ENCODE measurements at places on chromosomes 5 and 9.

DNA sequence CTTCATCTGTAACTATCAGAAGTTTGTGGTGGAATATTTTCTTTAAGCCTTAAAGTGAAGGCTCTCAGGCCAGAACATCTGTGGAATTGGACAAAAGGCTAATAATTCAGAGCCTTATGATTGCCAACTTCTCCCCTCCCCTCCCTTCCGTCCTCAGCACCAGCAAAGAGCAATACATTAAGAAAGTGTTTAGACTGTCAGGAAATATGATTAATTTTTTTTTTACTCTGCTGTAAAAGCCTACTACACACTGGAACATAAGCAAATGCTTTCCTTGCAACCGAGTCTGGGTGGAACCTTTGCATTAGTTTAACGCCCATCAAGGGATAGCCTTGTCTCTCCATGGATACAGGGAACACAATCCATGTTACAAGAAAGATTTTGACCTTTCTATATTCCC lies 110.3 kb upstream of the TARS1 start:
- no peak for DNase-seq

DNA sequence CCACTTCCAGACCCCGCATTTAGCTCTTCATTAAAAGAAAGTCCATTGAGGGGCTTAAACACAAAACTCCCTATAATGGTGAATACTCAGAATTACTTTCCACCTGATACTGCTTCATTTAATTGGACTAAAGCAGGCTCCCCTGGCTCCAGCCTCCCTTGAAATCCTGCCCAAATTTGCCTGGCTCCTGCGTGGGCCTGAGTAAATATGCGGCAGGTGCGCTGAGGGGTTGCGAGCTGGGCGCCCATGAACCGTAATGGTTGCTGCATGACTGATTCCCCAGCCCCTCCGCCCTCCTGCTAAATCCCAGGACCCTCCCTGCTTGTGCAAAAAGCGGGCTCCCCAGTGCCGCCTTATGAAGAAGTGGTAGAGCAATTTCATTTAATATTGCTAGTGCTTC lies 639.7 kb downstream of the BNC2 start:
- no peak for DNase-seq

GRCh38 chr5:32225445-32225844 lies 51.3 kb upstream of the GOLPH3 start:
- peak; percentile 74 for DNase-seq

- DNase-seq: peak; percentile 50
Observed at GRCh38 chr9:83012922-83013838, 49.8 kb downstream of the RASEF start.

DNA sequence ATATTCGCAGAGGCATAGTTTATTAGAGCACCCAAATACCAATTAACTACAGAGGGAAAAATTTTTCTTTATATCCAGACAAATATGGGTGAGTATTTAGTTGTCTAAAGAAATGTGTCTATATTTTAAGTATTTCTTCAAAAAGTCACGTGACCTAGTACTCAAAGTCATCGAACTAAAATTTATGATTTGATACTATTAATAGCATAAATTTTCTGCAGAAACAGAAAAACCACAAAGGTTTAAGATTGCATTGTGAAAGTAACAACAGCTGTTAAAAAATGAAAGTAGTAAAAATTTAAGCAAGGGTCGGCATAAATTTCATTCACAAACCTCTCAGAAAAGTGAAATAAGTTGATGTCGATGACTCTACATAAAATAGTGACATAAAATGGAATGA lies 323.9 kb upstream of the RORB start:
- DNase-seq: no peak

DNA sequence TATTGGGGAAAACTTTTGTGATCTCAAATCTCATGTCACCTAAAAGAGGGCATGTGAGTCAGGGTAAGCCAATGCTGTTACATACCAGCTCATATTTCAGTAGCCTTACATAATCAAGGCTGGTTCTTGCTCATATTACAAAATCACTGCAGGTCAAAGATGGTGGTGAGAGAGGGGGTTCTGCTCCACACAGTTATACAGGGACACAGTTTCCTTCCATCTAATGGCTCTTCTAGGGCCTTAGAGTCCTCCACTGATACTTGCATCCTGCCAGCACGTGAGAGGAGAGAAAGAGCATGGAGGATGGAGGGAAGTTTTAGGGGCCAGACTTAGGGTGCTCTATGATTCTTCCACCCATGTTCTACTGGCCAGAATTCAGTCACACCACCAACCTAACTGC lies 130.0 kb downstream of the LIFR start:
- DNase-seq: peak; percentile 58

DNA sequence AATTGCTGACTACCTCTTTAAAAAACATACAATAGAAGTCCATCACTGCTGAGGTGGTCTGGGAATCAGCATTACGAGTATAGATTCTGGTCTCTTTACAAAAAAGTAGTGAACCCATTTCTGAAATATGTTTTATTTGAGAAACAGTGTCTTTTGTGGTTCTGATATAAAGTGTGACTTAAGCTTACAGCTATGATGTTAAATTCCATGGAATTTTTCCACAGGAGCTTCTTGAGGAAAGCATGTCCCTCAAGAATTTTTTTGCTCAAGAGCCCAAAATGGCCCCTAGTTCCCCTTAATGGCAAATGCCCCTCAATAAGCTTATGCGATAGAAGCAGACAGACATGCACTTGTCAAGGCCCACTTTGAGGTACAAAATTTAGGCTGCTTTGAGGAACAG lies 265.7 kb downstream of the FAM170A start:
- peak; percentile 9 for DNase-seq

DNA sequence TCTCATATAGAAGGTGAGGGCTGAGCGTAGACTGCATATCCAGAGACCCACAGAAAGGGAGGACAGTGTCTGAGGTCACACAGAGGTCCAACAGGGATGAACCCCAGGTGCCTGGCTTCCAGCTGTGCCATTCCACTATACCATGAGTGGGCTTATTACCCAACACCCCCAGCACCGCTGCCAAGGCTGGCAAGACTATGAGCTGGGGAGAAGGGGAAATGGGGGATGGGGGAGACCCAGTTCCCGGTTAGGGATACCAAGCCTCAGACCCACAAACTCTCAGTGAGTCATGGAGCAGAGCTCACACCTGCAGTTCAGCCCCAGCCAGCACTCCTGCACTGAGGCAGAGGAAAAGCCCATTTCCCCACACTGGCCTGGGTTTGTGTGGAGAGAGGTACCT lies 106.4 kb downstream of the PSD2 start:
- DNase-seq: no peak

DNA sequence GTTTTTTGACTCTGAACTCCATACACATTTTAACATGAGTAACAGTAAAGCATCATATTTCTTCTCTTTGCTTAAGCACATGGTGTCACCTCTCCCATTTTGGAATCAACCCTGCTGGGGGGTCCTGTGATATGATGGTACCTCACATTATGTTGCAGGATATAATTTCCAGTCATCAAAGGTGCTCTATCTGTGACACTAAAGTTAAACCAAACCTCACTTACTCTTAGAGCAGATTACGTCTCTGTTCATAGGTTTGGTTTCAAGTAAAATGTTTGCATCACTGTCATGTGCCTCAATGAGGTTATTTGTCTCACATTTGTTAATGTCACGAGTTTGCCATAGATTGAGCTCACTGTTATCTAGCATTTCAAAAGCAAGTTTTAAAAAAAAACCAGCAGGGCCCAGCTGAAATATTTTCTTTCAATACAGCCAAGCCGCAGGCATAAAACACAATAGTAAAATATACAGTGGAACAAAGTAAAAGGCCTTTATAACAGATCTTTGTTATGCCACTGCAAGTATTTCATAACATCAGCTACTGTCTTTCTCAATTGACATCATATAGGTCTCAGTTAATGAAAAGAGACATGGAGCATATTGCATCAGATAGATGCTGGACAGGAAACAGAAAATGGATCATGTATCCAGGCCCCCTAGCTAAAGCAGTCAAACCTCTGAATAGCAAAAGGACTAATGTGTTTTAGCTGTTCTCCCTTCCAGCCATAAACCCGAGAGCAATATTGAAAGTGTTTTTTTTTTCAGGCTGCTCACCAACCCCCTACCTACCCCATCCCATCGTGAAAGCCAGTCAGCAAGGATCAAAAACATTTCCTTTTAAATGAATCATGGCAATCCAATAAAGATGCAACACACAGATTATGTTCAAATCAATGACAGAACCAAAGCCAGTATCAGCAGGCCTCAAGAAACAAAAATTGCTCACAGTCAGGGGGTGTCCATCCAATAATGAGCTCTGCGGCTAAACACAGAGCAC lies 182.1 kb upstream of the ITGA1 start:
- peak; percentile 6 for DNase-seq

DNA sequence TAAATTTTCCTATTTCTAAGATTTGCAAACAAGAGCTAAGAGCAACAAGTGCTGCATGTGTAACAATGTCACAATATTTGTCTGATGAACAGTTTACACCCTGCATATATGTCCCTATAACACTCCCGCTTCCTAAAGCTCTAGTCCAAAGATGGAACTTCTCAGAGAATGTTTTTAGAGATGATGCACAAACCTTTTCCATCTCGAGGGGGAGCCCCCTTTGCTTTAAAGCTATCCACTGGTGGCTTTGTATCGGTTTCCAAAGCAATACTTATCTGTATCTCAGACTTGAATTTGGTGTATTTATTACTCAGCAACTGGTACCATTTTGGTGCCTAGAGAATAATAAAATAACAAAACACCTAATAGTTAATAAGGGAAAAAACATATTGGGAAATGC lies 11.0 kb downstream of the CEP120 start:
- DNase-seq: no peak

- DNase-seq: no peak
Observed at GRCh38 chr5:125236981-125237380, 490.5 kb upstream of the ZNF608 start.

GRCh38 chr9:126984969-126985368 lies 70.4 kb downstream of the RALGPS1 start:
- DNase-seq: no peak

GRCh38 chr5:133494923-133495246 lies 117.5 kb downstream of the FSTL4 start:
- no peak for DNase-seq

DNA sequence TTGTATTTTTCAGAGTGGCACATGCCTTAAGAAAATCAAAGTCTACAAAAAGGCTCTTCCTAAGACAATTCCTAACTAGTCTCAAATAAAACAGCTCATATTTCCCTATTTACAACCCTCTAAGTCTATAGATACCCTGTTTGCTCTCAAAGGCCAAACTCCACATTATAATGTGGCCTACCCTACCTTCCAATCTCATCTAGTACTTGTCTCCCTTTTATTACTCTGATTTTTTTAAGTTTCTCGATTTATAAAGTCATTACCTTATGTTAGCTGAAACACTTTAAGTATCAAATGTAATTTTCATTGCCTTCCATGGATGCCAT lies 19.4 kb downstream of the KIAA1191 start:
- DNase-seq: no peak

GRCh38 chr9:107336718-107337360 lies 53.8 kb downstream of the RAD23B start:
- peak; percentile 74 for DNase-seq

GRCh38 chr9:126833710-126834345 lies 26.6 kb upstream of the ZBTB34 start:
- DNase-seq: no peak

DNA sequence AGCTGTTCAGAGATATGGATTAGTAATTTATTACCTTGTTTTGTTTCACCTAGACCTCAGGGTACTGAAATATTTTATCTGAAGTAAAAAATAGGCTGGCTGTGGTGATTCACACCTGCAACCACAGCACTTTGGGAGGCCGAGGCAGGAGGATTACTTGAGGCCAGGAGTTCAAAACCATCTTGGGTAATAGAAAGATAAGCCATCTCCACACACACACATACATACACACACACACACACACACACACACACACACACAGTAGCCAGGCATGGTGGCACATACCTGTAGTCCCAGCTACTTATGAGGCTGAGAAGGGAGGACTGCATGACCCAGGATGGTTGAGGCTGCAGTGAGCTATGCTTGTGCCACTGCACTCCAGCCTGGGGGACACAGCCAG lies 3.7 kb downstream of the ANXA2R start:
- DNase-seq: no peak

DNA sequence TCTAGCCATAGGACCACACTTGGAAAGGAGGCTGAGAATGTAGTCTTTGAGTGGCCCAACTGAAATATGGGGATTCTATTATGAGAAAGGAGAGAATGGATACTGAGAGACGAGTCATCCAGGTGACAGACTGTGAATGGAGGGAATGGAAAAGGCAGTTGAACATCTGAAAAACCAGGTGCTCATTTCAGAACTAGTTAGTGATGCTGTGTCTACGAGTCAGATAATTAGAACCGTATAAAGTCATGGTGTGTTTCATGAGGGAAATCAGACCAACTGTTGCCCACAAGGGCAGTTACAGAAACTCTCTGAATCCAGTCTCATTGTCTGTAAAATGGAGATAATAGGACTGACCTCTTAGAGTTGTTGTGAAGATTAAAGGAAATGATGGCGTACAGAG lies 86.5 kb downstream of the EGFLAM start:
- no peak for DNase-seq

- no peak for DNase-seq
Observed at GRCh38 chr9:109168170-109168569, 1.1 kb upstream of the FRRS1L start.

- DNase-seq: peak; percentile 98
Observed at GRCh38 chr9:115167175-115167574, 49.2 kb upstream of the TNC start.

GRCh38 chr9:2298217-2298616 lies 283.1 kb downstream of the SMARCA2 start:
- DNase-seq: no peak

- no peak for DNase-seq
Observed at GRCh38 chr9:114069476-114070187, 8.5 kb downstream of the AMBP start.

DNA sequence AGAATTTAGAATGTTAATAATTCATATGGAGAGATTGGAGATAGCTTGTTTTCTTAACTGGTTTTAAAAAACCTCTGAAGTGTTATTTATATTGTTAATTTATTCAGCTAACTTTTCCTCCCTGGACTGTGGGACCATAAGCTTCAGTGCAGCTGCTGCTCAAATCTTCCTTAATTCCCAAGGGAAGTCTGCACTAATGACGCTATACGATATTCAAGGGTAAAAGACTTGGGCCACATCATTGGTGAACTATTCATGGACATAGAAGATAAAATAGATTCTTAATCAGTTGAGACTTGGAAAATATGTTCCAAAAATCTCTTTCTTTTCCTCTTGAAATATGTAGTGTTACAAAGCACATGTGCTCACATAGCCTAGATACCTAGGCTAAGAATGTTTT lies 31.1 kb upstream of the GAS1 start:
- DNase-seq: peak; percentile 16

- no peak for DNase-seq
Observed at GRCh38 chr9:126915846-126916543, 1.4 kb downstream of the RALGPS1 start.

- DNase-seq: no peak
Observed at GRCh38 chr5:127943061-127943371, 140.6 kb upstream of the SLC12A2 start.

DNA sequence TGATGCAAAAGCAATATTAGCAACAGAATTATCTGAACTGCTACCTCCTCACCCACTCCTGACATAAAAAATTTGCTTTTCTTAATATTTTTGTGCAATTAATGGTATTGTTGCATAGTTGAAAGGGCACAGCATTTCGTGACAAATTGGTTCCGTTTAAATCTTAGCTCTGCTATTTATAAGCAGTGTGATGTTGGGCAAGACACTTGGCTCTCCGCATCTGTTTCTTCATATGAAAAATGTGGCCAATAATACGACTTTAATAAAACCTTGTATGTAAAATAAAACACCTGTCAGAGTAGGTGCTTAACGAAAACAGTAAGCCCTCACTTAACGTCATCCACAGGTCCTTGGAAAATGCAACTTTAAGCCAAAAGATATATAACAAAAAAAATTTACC lies 4.2 kb downstream of the TMEM167A start:
- DNase-seq: no peak

GRCh38 chr9:35954942-35955546 lies 2.9 kb downstream of the OR2S2 start:
- DNase-seq: peak; percentile 80
